ENCODE measurements at places on chromosomes 3 and 15. TPM values are rescaled to one million over a fixed set of nuclear protein-coding genes. Genes with fewer than 3 reads are reported as not detected.

PTX3 gene
- total RNA-seq, result 140 TPM

PLA2G4F gene
- 0.16 TPM for total RNA-seq

TRIP4 gene
- 7.7 TPM for total RNA-seq

ILDR1 gene
- total RNA-seq, result not detected

DPH6 gene
- total RNA-seq, result 5.4 TPM

LMCD1 gene
- total RNA-seq, result 318 TPM

ANKUB1 gene
- total RNA-seq, result not detected

FBXW12 gene
- total RNA-seq, result not detected

SEMA3F gene
- 33.5 TPM for total RNA-seq

GRAMD1C gene
- not detected for total RNA-seq

TGFBR2 gene
- 174 TPM for total RNA-seq

GCNT3 gene
- total RNA-seq, result 2.3 TPM

PRR20G gene
- total RNA-seq, result not detected
